ENCODE measurements at places on chromosomes 4 and X.

DNA sequence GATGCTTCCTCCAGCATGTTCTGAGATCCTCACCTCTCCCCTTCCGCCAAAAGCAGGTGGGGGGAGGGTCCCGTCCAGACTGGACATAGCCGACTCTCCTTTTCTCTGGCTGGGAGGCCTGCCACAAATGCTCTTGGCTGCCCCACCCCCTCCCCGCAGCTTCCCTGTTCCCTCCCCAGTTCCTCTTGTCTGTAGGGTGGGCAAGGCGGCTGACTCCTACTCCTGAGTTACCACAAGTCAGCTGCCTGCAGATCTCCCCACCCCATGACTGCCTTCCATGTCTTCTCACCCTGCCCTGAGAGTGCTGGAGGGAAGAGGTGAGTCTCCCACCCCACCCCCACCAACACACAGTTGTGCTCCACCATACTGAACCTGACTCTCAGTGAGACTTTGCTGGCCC is 2.9 kb downstream of the ATP6AP1 start:
- DNase-seq = no peak

DNA sequence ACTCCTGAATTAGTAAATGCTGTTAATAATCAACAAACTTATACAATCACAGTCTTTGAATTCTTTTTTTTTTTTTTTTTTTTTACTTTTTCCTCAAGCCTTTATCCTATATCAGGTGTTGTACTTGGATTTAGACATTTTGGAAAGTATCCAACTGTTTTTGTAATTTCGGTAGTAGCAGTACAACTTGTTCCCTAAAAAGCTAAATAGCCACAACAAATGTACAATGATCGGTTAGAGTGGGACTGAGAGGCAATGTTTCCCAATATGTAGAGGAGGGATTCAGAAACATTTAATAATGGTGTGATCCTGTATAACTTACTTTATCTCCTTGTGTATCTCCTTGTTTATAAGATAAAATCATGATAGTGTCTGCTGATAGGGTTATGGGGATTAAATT is 343.1 kb downstream of the GRID2 start:
- no peak for DNase-seq

- no peak for DNase-seq
Observed at GRCh38 chr4:103010804-103011203, 8.7 kb downstream of the SLC9B1 start.

GRCh38 chr4:87704001-87704400 is 53.9 kb downstream of the DMP1 start:
- no peak for DNase-seq

GRCh38 chrX:132837967-132838366 is 120.5 kb downstream of the HS6ST2 start:
- DNase-seq = no peak

DNA sequence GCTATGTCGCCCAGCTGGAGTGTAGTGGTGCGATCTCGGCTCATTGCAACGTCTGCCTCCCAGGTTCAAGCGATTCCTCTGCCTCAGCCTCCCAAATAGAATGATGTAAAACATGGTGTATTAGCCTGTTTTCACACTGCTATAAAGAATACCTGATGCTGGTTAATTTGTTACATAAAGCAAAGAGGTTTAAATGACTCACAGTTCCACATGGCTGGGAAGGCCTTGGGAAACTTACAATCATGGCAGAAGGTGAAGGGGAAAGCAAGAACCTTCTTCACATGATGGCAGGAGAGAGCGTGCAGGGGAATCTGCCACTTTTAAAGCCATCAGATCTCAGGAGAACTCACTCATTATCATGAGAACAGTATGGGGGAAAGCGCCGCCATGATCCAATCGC is 1191.8 kb downstream of the ARAP2 start:
- no peak for DNase-seq

- no peak for DNase-seq
Observed at GRCh38 chr4:1218634-1219565, 30.0 kb downstream of the CTBP1 start.

DNA sequence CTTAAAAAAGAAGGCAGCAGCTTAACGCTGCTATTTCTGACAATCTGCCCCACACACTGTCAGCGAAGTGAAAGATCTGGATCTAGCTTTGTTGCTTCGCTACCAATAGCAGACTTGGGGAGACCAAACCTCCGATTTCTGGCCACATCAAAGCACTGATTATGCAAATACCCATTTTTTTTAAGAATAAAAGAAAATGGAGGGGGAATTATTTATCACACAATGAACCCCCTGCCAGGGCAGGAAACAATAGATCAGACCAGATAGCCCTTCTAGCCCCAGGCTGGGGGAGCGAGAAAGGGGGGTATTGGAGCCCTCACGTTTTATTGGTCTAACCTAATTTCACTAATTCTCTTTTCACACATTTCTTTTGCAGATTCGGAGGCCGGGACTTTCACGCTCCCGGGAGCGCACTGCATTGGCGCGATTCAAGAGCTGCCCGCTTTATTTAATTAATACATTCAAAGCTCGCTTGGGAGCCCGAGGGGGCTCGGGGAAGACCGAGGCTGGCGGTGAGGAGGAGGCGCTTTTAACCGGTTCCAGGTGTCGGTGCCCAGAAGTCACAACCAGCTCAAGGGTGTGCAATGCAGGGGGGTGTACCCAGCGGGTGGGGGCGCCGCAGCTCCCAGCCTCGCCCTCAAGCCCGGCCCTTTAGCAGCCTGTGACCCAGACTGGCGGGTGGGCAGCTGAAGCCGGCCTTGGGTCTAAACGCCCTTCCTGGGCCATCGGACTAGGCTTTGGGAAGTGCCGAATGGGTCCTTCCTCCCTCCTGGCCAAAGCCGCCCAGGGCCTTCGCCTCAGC is 5.5 kb downstream of the NEUROG2 start:
- DNase-seq = no peak

DNA sequence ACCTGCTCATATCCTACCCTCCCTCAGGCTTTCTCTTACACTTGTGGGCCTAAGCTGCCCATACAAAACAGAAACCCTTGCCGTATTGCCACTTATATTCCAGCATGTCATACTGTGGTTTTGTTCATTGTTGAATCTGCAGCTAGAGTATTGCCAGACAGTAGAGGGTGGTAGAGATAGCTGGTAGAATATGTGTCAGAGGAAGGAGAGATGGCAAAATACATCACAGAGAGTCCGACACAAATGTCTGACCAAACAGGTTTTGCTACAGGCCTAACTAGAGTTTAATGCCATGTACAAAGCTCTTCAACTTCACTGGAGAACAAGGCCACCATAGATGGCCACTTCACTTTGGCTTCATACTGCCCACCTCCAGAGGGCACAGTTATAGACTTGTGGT is 160.1 kb downstream of the EFHC2 start:
- DNase-seq = no peak

DNA sequence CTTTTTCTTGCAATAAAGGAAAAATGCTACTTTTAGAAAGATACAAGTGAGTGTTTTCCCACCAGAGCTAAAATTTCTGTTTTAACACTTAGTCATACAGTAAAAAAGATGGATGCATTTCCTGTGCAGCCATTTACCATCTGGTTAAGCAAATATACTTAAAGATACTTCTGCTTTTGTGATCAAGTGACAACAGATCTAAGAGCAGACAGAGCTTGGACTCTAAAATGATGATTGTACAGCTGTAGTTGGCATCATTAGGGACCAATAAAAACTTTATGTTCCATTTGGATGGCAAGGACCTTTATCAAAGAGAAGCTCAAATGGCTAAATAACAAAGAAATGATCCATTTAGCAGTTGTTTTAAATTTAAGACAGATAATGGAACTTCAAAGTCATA is 270.8 kb downstream of the FSTL5 start:
- DNase-seq = no peak

All from esophagus squamous epithelium (tissue), 5 donors.